ENCODE measurements at places on chromosomes 13 and 19.

- DNase-seq = no peak
Measured at GRCh38 chr13:63085851-63086250, 1670.2 kb upstream of the PCDH20 start.

- no peak for DNase-seq
Measured at GRCh38 chr13:108360139-108360538, 90.6 kb downstream of the TNFSF13B start.

DNA sequence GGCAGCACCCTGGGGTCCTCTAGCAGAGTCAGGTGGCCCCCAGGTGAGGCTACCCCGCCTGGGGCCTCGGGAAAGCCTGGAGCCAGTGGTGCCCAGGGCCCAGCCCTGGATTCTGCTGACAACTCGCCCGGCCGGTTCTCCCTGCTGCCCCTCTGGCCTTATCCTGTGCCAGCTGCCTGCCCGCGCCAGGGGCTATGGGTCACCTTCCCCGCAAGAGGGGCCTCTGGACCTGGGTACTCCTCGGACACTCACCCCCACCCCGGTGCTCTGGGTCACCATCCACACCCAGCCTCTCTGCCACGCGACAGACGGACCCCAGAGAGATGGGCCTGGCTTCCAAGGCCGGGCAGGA is 24.0 kb downstream of the ZBTB7A start:
- DNase-seq = no peak

- DNase-seq = no peak
Measured at GRCh38 chr13:30466358-30466714, 600 bp upstream of the HMGB1 start.

DNA sequence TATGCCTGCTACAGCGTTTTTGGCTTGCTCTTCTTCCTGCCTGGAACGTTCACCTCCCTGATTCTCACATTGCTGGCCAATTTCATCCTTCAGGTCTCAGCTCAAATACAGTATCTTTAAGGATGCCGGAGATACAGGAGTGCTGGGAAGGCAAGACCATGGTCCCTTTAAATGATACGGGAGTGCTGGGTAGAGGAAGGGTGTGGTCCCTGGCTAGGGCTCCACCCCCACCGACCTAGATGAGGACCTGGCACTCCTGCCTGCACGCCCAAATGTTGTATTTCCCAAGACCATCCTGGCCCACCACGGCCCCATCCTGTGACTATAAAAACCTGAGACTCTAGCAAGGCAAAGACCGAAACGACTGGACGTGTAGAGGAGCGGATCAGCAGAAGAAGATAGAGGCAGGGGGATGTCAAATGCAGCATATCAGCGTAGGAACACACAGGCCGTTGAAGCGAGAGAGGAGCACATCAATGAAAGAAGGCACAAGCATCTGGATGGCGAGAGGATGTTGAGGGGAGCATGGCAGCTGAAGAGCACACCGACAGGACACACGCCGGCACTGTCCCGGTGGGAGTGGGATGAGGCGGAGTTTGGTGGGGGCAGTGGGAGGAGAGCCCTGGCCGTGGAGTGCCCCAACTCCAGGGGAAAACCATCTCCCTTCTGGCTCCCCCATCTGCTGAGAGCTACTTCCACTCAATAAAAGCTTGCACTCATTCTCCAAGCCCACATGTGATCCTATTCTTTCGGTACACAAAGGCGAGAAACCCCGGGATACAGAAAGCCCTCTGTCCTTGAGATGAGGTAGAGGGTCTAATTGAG is 74.0 kb downstream of the PCDH9 start:
- DNase-seq = no peak

DNA sequence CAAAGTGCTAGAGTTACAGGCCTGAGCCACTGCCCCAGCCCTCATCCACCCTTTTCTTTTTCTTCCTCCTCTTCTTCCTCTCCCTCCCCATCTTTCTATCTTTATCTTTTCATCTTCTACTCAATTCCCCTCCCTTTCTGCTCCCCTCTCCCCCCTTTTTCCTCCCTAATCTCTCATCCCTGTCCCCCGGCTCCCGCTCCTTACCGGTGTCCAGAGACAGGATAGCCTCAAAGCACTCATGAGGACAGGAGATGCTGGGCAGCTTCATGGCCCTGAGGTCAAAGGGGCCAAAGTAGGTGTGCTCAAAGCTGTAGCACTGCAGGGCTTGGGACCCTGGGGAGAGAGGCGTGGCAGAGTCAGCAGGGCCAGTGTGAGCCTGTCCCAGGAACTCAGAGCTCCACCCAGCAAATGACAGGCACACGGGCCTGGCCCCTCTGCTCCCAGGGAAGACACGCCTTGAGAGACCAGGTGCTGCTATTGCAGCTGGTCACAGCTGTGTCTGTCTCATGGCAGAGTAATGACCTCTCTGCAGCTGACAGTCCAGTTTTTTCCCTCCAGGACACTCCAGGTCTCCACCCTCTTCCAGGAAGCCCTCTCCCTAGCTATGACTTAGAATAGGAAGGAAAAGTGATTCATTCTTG is 2.6 kb downstream of the LYPD5 start:
- no peak for DNase-seq

All from anterior cingulate cortex (tissue), 58 donors.